ENCODE measurements at places on chromosomes 4 and X.

- DNase-seq: no peak
- no peak overlapping the region for H3K27ac ChIP-seq
- H3K4me3 ChIP-seq: no peak overlapping the region
- H3K4me1 ChIP-seq: peaks cover 3% of the 10 kb centered on the region
Measured at GRCh38 chrX:9878146-9878820, 88.9 kb upstream of the CLDN34 start.

- H3K4me3 ChIP-seq: no peak overlapping the region
- no peak overlapping the region for H3K27ac ChIP-seq
- H3K36me3 ChIP-seq: no peaks in the 10 kb centered on the region
- no peaks in the 10 kb centered on the region for H3K27me3 ChIP-seq
- peaks cover 84% of the 10 kb centered on the region for H3K4me1 ChIP-seq
Measured at GRCh38 chr4:102815981-102816380, 11.4 kb downstream of the UBE2D3 start.

DNA sequence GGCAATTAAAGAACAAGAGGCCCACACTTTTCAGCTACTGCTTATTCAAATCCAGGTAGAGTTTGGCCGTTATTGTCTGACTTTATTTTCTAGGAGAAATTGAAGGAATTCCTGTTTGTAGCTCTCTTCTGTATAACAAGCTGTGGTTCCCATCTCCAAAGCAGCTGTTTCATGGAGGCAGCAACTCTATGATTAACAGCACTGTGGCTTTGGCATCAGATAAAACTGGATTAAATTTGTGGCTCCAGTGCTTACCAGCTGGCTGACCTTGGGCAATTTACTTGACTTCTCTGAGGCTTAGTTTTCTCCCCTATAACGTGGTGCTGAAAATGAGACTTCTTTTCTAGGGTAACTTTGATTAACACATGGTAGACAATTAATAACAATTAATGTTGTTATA, 28.1 kb downstream of the SLC30A9 start:
- no peak for DNase-seq
- H3K4me3 ChIP-seq: no peak overlapping the region
- no peaks in the 10 kb centered on the region for H3K4me1 ChIP-seq
- no peaks in the 10 kb centered on the region for H3K27me3 ChIP-seq
- no peak overlapping the region for H3K27ac ChIP-seq

DNA sequence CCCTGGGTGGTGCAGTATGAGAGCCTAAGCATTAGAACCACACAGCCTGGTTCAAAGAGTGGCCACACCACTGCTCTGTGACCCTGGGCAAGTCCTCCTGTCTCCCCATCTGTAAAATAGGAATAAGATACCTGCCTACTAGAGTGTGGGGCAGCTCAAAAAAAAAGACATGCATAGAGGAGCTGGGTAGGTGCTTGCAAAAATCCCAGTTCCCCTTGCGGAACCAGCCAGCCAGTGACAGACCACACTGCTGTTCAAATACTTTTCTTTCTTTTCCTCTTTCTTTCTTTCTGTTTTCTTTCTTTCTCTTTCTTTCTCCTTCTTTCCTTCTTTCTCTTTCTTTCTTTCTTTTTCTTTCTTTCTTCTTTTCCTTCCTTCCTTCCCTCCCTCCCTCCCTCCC, 63.0 kb upstream of the TRIM2 start:
- H3K4me3 ChIP-seq: no peak overlapping the region
- no peak for DNase-seq
- H3K27me3 ChIP-seq: no peaks in the 10 kb centered on the region

DNA sequence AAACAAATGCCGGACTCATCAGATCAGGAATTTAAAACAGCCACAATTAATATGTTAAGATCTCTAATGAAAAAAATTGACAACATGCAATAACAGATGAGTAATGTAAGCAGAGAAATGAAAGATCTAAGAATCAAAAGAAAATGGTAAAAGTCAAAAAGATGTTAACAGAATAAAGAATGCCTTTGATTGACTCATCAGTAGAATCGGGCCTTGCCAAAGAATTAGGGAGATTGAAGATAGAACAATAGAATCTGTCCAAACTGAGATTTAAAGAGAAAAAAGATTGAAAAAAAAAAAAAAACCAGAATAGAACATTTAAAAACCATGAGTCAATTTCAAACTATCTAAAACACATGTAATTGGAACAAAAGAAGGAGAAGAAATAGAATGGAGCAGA, 25.9 kb upstream of the GUCY1A1 start:
- no peak overlapping the region for H3K27ac ChIP-seq
- no peak for DNase-seq
- H3K4me1 ChIP-seq: no peaks in the 10 kb centered on the region
- no peaks in the 10 kb centered on the region for H3K27me3 ChIP-seq
- H3K36me3 ChIP-seq: no peaks in the 10 kb centered on the region

DNA sequence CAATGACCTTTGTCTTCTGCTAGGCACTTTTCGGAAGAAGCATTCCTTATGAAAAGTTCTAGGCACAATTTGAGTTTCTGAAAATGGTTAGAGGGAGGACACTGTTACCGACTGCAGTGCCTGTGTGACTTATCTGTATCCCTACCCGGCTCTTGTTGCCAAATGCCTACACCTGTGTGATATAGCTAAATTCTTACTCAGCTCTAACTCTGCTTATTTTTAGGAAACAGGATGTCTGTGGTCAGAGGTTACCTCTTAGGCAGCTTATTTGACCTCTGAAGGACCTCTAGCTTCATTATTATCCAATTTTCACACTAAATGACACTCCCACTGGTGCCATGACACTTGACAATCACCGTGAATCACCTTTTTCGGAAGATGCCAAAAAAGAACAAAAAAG, 561.1 kb upstream of the SMIM31 start:
- no peak overlapping the region for H3K4me3 ChIP-seq
- H3K36me3 ChIP-seq: no peaks in the 10 kb centered on the region
- no peaks in the 10 kb centered on the region for H3K4me1 ChIP-seq
- H3K27ac ChIP-seq: no peak overlapping the region
- no peaks in the 10 kb centered on the region for H3K27me3 ChIP-seq

DNA sequence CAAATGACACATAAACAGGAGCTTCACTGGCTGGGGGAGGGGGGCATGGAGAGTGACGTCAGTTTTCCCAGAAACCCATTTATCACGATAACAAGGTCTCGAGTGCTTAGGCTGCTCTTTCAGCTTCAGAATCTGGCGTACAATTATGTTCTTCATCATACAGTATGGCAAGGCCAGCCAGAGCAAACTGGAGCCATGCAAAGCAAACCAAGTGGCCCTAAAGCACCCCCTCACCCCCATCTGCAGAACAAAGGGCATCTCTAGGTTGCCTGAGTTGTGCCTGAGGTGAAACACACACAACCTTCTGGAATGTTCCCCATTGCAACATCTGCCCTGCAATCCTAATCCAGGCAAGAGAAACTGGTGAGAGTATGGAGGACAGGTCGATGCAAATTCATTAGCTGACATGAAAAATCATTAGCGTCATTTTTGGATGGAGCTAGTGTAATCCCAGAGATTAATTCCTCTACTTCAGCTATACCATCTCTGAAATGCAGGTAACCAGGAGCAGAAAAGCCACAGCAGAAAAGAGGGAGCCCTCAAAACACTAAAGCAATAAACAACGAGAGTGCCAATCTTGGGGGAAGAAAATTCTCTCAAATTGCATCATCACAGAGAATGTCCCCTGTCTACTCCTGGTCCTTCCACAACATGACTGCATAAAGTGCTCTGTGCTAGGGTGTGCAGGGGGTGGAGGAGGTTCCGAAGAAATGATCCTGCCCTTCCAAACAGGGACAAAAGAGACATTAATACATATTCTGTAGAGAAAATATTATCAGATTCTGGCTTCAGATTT, 1.8 kb downstream of the SEPTIN6 start:
- H3K27ac ChIP-seq: no peak overlapping the region
- no peaks in the 10 kb centered on the region for H3K27me3 ChIP-seq
- H3K4me3 ChIP-seq: no peak overlapping the region
- H3K4me1 ChIP-seq: peaks cover 6% of the 10 kb centered on the region
- no peaks in the 10 kb centered on the region for H3K36me3 ChIP-seq

DNA sequence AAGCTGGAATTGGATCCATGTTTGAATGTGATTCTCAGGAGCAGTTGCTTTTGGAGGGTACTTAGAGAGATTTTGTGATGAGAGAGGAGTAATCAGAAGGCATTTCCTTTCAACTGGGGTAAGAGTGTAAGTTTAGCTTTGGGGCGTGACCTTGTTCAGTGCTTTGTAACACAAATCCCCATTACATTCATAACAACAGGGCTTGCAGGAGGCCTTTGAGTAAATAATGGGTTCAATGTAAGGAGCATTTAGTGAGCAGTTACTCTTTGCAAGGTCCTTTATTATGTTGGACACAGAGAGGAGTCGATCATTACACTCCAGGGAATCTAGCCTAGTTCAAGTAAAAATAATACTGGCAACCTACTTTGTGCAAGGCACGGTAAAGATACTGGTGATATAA, 74.0 kb upstream of the AFF2 start:
- no peak overlapping the region for H3K27ac ChIP-seq
- no peaks in the 10 kb centered on the region for H3K27me3 ChIP-seq
- no peak overlapping the region for H3K4me3 ChIP-seq
- DNase-seq: no peak
- H3K4me1 ChIP-seq: no peaks in the 10 kb centered on the region
